Activated CD4-positive, alpha-beta T cell treated with anti-CD3 and anti-CD28 coated beads, Interleukin-2, amount 50 U/mL, for 4 hours (primary cell): ENCODE measurements at places on chromosomes 12 and 14.
A peak's percentile ranks its signal among the peaks of the same experiment; 100 is the strongest.

- DNase-seq: no peak
Measured at GRCh38 chr14:35509846-35510245, 24.1 kb upstream of the INSM2 start.

DNA sequence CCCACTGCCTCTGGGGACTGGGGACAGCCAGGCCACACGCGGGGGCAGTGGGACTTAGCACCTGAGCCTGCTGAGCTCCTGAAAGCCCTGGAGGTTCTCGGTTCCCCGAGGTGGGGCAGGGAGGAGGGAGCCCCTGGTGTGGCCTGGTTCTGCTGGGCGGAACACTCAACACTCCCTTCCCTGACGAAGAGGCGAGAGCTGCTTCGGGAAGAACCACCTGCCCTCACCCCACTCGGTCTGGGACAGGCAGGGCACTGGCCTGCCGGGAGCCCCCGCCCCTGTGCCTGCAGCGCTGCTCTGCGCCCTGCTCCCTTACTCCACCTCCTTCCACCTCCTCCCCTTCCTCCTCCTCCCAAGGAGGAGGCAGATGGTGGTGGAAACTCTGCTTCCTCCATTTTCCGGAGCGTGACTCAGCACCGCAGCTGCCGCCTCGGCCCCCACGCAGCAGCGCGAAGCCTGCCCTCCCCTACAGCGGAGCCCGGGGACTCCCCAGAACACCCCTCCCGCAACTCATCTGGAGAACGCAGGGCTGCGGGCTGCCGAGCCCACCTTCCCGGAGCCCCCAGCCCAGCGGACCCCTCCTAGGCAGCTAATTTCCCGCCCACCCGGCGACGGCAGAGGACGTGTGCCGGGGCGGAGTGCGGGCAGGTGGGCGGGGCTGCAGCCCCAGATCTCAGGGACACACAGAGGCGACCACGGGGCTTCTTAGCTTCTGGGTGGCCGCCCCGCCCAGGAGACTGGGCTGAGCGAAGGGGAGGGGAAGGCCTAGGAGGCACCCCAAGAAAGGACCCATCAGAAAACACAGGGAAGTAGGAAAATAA is 11.7 kb upstream of the INF2 start:
- peak; percentile 81 for DNase-seq

DNA sequence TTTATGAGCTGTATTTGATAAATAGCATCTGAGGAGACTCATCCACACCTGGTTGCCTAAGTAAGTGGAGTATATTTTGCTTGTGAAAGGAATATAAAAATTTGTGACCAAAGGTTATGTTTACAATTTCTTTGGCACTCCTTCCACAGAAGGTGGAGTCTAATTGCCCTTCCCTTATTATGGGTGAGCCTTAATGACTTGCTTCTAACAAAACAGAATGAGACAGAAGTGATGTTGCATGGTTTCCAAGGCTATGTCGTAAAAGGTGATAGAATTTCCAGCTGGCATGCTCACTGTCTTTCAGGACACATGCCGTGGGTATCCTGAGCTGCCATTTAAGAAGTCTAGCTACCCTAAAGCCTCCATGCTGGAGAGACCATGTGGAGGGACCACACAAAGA is 116.8 kb upstream of the ABCD2 start:
- DNase-seq: no peak

DNA sequence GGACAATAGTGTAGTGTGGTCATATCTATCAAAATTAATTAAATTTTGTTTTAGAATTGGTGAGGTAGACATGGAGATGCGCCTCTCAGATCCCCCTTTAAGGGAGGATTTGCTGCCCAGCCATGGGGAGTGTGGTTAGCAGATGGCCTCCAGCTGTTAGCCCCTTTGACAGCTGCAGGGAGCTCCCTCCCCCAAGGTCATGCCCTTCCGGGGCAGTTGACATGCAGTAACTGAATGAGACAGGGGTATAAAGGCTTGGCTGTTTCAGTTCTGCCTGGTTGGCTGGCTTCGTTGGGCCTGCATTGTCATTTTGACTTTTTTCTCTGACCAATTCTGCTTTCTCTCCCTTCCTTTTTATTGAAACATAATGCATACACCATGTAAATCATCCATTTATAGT is 291.5 kb upstream of the SRRM4 start:
- DNase-seq: no peak

GRCh38 chr12:56720731-56721151 is 4.4 kb downstream of the NACA start:
- no peak for DNase-seq

DNA sequence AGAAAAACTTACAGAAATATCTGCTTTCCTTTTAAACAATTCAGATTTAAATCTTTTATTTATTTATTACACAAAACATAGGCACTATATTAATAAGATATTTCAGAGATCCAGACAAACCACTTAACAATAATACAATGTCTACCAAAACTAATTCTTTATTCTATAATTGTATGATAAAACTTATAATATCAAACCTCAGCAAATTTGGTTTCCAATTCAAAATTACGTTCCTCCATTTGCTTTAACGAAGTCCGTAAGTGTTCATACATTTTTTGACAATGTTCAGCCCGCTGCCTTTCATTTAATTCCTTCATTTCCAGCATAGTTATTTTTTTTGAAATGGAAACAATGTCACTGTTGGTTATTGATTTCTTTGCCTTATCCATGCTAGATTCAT is 48.3 kb downstream of the CEP290 start:
- no peak for DNase-seq

DNA sequence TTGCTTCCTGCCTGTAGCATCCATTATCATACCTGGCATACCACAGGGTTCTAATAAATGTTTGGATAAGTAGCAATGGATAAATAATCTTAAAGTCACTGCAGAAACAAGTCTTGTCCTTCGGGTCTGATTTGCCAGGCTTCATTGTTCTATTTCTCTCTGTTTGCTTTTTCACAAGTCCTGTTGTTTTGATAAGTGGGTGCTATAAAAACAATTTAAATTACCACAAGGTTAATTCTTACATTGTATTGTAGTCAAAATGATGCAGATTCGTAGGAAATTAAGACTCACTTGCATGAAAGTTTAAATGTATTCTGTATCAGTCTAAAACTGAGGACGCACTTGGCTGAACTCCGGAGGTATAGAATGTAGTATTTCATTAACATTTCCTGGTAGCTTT is 429.9 kb downstream of the NELL2 start:
- DNase-seq: no peak

DNA sequence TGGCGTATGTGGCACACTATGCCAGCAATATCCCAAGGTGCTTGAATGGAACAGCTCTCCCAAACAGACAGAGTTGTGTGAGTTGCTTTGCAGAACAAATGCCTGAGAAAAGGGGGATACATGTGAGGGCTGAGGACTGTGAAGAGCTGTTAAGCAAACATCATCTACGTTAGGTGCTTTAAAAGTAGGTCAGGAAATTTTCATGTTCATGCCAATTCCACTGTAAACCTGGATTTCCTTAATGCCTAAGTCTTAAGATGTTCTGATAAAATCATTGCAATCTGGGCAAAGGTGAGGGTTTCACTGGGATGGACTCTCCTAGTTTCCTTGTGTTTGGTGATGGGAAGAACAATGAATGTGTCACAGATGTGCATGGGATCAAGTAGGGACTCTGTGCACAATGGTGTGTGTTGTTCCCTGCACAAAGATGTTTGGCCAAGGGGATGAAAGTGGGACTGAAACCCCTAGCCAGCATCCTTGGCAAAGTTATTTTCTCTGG is 227.9 kb downstream of the KTN1 start:
- DNase-seq: no peak

DNA sequence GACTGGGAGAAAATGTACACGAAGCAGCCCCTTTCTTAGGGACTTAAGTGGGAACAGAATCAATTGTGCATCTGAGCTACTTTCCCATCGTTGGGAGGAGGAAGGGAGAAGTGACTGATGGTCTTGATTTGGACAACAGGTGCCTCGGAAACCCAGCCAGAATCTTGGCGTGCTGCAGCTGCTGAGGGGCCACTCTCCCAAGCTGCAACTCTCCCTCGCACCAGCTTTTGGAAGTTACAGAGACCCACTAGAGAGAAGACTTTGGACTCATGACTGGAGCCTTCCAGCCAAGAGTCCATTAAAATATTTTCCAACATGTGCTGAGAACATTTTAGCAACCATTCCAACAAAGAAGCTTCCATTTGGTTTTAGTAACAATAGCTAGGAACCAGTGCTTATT is 52.3 kb downstream of the GNS start:
- no peak for DNase-seq

DNA sequence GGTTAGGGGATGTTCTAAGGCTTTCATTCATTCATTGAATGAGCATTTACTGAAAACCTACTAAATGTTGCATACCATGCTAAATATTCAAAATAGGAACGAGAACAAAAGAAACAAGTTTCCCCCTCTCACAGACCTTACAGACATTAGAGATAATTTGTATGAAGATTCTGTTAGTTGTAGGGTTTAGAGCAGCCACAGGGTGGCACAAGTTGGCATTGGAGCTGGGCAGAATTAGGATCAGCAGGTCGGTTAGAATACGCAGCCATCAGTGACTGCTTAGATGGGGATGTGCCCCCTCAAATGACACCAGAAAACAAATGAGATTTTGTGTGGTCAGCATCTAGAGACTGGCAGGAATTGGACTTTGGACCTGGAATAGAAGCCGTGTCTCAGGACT is 166.3 kb upstream of the DAAM1 start:
- DNase-seq: no peak

DNA sequence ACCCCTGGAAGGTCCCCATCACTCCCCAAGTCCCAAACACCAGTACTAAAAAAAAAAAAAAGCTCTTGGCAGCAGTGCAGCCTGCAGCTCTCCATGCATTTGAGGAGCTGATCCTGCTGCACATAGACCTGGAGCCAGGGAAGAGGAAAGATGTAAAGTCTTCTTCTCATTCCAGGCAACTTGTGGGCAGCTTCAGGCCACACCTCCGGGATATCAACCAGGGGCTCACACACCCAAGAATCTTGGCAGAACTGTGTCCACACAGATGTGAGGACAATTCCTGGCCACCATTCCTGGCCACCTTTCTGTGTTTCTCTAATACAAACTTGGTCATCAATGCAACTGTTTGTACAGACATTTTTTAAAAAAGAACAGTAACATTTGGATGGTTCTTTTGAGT is 72.7 kb downstream of the TMEM132C start:
- DNase-seq: no peak

- DNase-seq: no peak
Measured at GRCh38 chr12:89544681-89545184, 18.9 kb upstream of the POC1B start.

- no peak for DNase-seq
Measured at GRCh38 chr14:88621100-88621499, 58.3 kb downstream of the ZC3H14 start.

GRCh38 chr14:83614956-83615355 is 1915.0 kb upstream of the FLRT2 start:
- no peak for DNase-seq

GRCh38 chr14:54761835-54762234 is 140.8 kb downstream of the GCH1 start:
- DNase-seq: no peak

DNA sequence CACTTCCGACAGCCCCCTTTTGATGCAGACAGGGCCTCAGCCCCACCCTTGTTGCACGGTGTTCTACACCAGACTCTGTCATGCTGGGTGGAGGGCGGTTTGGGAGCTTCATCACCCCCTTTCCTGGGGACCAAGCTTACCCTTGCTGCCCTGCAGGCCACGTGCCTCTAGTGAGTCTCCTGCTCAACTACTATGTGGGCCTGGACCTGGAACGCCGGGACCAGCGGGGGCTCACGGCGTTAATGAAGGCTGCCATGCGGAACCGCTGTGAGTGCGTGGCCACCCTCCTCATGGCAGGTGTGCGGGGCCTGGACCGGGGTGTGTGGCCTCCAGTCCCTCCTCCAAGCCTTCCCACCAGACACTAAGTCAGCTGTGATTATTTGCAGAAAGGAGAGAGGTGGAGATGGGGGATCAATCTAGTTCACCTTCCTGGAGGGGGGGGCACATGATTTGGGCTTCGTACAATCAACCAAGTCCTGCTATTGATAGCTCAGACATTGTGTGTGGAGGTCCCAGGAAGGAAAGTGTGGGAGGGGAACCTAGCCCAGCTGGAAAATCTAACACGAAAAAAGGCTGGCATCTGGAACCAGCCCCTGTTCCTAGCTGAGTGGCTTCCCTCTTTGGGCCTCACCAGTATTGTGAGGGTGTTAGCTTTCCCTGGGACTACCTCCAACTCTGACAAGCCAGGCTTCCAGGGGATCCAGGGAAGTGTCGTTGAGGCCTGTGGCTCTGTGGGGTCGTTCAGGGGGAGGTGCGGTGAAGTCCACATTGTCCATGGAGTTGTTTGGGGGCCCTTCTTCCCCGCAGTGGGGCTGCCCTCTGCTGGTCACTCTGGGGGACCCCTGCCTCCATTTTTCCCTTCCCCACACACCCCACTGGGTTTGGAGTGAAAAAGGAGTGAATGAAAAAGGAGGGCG is 1.6 kb downstream of the ANKRD33 start:
- no peak for DNase-seq

GRCh38 chr14:77286576-77286975 is 15.6 kb upstream of the NGB start:
- no peak for DNase-seq

DNA sequence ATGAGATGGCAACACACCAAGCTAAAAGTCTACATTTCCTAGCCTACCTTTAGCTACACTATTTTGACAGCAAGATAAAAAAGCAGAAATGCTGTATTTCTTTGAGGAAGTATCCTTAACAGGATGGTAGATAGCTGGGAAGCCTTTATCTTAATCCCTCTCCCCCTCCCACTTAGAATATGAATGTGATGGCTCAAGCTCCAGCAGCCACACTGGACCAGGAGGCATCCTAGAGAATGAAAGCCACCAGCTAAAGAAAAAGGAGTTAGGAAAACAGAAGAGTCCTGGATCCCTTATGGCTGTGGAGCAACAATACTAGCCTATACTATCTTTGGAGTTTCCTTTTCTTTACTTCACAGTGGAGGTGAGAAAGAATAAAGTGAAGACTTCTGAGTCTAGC is 15.1 kb downstream of the NAP1L1 start:
- DNase-seq: no peak

DNA sequence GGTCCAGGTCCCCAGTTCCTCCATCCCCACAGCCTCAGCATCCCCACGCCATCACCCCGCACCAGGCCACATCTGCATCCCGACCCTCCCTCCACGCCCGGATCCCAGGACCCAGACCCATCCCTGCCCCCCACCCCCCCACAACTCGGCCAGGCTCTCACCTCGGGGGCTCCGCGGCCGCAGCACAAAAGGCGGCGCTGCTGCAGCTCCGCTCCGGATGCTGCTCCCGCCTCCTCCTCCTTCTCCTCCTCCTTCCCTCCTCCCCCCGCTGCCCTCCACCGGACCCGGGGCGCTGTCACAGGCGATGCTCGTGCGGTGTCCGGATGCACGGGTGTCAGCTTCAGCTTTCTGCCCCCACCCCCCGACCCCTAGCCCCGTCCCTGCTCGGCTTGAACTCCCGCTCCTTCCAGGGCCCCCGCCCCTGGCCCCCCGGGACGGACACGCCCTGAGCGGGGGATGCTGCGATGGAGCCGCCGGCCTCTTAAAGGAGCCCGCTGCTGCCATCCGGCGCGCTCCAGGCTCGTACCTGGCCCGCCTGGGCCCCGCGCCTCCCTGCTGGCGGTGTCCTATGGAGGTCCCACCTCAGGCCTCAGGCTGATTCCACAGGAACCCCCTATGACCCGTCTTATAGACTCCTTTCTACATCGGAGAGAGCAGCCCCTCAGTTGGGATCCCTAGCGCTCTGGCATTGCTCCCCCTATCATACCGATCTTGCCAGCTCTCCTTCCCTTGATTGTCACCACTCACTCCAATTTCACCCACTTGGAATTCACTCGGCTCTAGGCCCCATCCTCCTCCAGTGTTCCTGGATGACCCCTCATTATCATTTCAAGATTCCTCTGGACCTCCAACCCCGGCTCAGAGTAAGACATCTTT is at the start of gene MAP3K12:
Gene MAP3K12, minus strand, starts transcription at position 193 of the 876 bp plus-strand sequence. CDS start 12,067 bp downstream, outside the sequence.
- peak; percentile 36 for DNase-seq
